Neural progenitor cell (in vitro differentiated cells): ENCODE measurements at places on chromosomes 7 and 10.

DNA sequence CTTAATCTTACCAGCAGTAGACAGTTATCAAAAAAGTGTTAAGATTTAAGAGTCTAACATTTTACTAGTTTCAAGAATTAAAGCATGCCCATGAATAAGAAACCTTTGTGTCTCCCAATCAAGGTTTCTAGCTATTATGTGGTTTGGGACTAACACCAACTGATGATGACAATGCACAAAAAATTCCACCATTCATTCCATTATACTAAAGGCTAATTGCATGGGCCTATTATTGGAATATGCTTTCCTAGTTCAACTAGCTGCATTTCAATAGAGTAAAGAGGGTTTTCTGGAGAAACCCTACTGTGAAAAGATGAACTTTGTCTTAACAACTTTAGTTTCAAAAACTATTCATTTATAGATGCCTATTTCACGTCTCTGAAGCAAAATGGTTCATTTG, 44.6 kb downstream of the UBE2H start:
- DNase-seq: no peak

- DNase-seq: no peak
Measured at GRCh38 chr10:80272793-80273522, 16.5 kb downstream of the MAT1A start.

- no peak for DNase-seq
Measured at GRCh38 chr7:47809387-47809786, 138.9 kb downstream of the PKD1L1 start.

GRCh38 chr10:102419269-102420180, 940 bp upstream of the PSD start:
- peak; percentile 92 for DNase-seq

- DNase-seq: no peak
Measured at GRCh38 chr7:103877565-103877964, 111.9 kb downstream of the RELN start.

DNA sequence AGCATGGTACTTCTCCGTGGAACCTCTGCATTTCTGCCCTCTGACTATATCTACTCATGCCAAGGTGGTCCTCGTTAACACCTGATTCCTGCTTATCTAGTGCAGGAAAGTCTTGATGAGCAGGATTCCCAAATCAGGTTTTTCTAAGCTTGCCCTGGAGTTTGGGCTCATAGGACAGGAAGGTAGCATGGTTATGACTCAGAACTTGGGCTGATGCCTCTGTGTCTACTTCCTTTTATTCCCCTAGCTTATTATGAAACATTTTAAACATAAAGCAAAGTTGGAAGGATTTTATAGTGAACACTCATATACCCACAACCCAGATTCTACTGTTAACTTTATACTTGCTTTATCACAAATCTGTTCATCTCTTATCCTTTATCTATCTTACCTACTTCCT, 5.6 kb downstream of the SUFU start:
- no peak for DNase-seq

DNA sequence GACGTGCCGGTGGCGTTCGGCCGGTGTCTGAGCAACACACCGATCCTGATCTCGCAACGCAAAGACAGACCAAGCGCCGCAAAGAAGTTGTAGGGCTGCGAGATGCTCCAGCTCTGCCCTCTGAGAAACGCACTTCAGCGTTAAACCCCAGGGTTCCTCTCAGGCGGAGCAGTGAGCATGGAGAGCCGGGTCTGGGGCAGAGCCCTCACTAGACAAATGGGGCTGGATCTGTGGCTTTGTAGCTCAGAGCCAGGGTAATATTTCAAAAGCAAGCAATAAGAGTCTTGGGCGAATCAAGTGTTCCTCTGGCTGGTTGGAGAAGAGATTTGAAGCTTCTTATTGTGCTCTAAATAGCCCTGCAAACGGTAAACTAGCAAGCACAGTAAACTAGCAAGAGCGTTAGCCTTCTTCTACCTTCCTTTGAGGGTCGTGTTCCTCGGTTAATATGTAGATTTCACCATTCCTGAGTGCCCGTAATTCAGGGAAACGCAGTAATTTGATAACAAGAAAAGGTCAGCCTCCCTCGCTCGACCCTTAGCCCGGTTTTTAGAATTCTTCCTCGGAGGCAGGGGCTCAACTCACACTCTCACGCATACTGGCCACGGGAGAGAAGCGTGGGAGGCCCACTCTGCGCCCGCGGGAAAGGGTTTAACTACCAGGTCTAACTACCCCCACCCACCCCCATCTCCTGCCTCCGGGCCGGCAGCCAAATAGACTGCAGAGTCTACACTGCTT, 6.7 kb downstream of the SKAP2 start:
- peak; percentile 77 for DNase-seq

DNA sequence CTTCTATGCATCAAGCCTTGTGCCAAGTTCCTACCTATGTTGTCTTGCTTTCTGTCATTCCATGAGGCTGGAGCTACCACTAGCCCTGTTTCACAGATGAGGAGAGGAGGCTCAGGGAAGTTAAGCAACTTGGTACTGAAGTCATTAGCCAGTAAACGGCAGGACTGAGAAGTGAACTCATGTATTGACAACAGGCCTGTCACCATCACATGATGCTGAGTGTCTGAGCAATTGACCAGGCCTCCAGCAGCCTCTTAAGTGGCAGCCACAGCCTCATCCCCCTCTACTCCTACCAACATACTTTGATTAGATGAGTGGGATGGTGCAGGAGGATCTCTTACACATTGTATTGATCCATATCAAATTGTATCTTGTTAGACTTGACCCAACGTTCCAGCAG, 317.6 kb downstream of the GRID1 start:
- DNase-seq: no peak

GRCh38 chr10:92923416-92923815, 75.1 kb downstream of the EXOC6 start:
- no peak for DNase-seq

GRCh38 chr7:77349141-77349540, 67.0 kb downstream of the GSAP start:
- no peak for DNase-seq

DNA sequence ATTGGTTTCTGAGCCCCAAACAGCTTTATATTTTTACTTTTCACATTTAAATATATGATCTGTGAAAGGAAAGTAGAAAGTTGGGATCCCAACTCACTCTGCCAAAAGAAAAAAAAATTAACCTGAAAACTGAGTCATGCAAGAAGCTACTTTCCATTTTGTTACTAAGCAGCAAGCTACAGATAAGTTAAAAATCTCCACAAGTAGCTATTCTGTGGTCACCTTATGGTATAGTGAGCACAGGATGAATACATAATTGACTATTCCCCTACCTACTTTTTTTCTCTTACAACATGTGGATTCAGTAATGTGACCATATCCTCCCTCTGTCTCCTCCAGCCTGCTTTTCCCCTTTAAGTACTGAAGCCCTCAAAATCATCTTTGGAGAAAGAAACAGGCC, 30.3 kb upstream of the CREB3L2 start:
- DNase-seq: no peak

GRCh38 chr10:114504769-114505579, 100.7 kb upstream of the AFAP1L2 start:
- DNase-seq: no peak

DNA sequence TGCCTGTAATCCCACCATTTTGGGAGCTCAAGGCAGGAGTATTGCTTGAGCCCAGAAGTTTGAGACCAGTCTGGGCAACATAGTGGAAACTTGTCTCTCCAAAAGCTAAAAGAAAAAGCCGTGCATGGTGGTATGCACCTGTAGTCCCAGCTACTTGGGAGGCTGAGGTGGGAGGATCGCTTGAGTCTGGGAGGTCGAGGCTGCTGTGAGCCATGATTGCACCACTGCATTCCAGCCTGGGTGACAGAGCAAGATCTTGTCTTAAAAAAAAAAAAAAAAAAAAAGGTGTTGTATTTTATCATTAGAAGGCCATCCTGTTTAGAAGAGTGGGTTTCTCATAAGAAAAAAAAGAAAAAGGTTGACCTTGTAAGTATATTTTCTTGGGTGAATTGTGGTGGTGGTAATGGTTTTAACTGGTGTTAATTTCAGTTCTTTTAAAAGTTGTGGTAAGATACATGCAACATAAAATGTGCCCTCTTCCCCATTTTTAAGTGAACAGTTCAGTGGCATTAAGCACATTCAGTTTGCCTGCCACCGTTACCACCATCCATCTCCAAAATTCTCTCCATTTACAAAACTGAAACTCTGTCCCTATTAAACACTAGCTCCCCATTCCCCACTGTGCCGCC, 34.7 kb downstream of the GRIFIN start:
- DNase-seq: no peak

DNA sequence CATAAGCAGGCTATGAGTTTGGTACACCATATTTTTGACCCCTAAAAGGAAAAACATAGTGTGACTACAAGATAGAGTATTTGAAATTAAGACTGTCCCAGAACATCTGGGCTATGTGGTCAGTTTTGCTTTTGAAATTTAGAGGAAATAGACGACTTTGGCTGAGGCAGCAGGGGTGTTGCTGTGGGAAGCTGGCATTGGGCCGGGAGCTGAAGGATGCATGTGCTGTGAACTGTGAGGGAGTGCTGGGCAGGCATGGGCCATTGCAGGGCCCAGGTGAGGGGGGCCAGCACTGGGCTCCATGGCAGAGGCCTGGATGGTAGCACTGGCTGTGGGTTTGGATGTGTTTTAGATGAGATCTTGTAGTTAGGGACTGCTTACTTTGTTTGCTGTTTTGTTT, 168.3 kb downstream of the BMPER start:
- no peak for DNase-seq

GRCh38 chr10:17094844-17095243, 34.8 kb downstream of the CUBN start:
- no peak for DNase-seq
